ENCODE measurements at places on chromosomes 6 and 20.

GRCh38 chr20:36115925-36116324 is 38.6 kb upstream of the EPB41L1 start:
- DNase-seq, result no peak

- DNase-seq, result no peak
Measured at GRCh38 chr20:21719592-21720214, 14.2 kb downstream of the PAX1 start.

GRCh38 chr20:19571996-19572395 is 186.1 kb upstream of the RIN2 start:
- no peak for DNase-seq

- no peak for DNase-seq
Measured at GRCh38 chr6:70398783-70399728, 14.3 kb upstream of the FAM135A start.

- DNase-seq, result no peak
Measured at GRCh38 chr20:54294094-54294493, 86.2 kb downstream of the PFDN4 start.
